ENCODE measurements at places on chromosomes 1 and 21.

- no peak for DNase-seq
Measured at GRCh38 chr1:226308166-226308722, 720 bp downstream of the LIN9 start.

DNA sequence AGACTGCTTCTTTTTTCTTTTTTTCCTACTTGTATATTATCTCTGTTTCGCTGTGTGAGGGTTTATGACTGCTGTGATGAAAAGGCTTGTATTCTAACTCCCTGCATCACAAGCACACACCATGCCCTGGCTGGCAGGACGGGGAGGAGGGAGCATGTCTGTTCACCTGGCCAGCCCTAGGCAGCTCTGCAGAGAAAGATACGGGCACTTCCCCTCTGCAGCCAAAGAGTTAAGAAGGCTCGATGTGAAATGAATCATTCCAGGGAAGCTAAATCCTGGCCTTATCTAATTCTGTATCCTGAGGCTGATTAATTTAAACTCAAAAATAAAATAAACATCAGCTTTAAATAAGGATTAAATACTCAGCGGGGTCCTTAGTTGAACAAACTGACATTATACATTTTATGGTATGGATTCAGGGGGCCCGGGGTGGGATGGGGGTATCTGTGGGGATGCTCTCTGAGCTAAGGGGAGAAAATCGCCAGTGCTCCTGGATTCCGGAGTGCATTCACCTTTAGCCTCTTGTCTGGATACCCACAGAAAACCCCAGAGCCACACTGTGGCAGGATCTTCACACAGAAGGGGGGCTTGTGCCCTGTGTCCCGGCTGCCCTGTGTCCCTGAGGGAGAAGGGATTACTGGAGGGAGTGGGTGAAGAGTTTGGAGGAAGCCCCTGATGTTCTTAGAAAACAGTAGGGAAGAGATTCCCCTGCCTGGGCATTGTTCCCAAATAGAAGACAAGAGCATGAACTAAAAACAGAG, 321.5 kb downstream of the NPHP4 start:
- no peak for DNase-seq

- no peak for DNase-seq
Measured at GRCh38 chr1:172821609-172822274, 162.8 kb downstream of the FASLG start.

DNA sequence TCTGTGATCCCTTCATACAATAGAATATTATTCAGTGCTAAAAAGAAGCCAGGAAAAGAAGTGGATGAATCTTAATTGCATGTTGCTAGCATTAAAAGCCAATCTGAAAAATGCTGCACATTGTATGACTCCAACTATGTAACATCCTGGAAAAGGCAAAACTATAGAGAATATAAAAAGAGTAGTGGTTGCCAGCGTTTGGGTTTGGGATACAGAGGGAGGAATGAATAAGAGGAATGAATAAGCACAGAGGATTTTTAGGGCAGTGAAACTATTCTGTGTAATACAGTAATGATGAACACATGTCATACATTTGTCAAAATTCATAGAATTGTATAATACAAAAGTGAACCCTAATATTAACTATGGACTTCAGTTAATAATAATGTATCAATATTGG, 42.5 kb downstream of the GPR88 start:
- DNase-seq = no peak
